ENCODE measurements at places on chromosomes 12 and 14.

GRCh38 chr12:121939186-121939585 lies 20.8 kb downstream of the CFAP251 start:
- DNase-seq: peak; percentile 28

DNA sequence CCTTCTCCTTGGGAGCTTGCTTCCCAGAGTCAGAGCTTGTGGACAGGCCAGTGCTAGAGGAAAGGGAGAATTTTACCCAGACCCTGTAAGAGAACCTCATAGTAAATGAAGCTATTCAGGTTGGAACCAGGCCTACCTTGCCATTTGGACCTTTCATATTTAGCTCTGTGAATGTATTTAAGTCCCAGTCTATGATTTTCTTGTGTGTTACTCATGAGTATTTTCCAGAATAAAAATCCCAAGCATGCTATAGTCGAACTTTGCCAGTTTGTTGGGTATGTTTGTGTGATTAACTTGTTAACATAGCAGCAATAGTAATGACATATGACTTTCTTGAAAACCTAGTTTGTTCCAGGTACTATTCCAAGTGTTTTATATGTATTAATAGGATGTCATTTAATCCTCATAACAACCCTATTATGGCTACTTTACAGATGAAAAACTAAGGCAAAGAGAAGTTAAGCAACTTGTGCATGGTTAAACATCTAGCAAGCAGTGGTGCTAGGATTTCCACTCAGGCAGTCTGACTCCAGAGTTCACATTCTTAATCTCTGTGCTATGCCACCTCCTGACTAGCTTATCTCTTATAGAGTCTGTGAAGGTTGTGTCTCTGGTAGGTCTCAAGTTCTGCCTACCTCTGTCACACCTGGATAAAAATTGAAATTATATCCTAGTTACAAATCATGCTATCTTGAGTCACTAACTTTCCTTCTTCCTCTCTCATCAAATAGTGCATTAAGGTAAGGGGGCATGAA lies 47.9 kb upstream of the GARIN2 start:
- DNase-seq: no peak

DNA sequence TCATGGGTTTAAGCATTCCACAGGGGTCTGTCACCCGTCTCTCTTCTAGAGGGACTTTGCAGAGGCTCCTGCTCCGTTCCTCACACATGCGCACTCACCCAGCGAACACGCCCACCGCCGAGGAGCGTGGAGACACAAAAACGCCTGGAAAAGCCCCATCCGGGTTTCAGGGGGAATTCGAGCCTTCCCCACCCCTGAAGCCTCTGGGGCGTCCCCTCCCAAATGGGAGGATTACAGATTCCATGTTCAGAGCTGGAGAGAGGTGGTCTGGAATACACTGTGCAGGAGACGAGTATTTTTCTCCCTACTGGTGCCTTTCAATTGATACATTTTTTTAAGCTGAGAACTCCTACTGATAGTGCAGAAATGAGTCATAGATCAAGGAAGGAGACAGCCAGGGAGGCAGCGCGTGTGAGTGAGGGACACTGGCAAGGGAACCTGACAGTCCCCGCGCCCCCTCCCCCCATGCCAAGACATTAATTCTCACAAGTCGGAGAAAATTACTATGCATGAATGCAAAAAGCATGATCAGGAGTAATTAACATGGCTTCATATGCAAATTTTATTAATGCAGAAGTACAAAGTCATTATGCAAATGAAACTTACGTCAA lies 36.9 kb downstream of the BCL11B start:
- peak; percentile 28 for DNase-seq

GRCh38 chr12:19394385-19394784 lies 44.9 kb upstream of the AEBP2 start:
- DNase-seq: no peak

GRCh38 chr14:22502007-22502406 lies 87.0 kb downstream of the DAD1 start:
- no peak for DNase-seq

DNA sequence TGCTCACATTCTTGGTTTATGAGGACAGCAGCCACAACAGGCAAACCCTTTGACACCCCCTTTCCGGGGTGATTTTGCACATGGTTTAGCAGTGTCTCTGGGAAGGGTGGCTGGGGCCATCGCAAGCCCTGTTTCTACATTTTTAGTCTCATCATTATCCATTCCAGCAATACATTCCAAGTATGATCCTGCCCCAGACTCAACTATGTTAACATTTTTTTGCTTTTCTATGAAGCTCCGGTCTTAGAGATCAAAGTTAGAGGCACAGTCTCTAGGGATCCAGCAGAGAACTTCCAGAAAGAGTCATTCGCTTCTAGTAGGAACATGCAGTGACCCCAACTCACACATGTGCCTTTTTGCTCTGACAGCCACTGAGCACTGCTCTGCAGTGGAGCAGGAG lies 130.9 kb downstream of the TBX5 start:
- no peak for DNase-seq

- no peak for DNase-seq
These were observed 30.8 kb downstream of the KIF26A start for GRCh38 chr14:104169005-104169698.

DNA sequence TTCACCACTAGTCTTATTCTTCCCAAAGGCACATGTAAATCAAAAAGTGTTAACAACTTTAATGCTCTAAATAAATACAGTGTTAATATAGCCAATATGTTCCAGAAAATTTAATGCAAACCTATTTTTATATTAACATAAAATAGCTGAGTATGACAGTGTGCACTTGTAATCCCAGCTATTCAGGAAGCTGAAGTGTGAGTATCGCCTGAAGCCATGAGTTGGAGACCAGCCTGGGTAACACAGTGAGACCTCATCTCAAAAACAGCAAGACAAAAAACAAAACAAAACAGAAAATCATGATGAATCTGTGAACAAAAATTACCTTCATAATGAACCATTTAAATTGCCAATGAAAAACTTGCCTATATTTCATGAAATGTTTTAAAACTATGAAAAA lies 798.9 kb downstream of the SLC6A15 start:
- no peak for DNase-seq

GRCh38 chr12:70576341-70577282 lies 60.6 kb downstream of the PTPRB start:
- peak; percentile 90 for DNase-seq

DNA sequence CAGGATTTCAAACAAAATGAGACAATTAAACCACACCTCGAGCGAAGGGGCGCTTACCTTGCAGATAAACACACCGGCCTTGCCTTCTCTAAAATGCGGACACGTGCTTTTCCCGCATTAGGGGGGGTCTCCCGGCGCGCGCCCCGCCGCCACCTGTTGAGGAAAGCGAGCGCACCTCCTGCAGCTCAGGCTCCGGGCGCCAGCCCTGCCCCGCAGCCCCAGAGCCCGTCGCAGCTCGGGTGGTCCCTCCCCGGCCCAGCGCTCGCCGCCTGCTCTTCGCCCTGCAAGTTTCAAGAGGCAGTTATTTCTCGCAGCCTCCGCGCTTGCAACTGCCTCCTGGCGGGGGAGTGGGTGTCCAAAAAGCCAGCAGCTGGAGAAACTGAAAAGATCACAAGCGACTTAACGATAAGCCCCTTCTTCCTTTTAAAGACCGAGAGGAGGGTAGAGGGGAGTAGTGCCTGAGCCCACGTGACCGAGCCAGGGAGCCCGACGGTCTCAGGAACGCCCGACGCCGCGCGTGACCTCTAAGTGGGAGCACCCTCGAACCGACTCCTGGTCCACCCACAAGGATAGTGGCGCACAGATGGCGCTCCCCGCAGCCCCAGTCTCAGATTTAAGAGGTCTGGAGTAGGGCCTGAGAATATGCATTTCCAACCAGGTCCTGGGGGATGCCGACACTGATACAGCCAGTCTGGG lies at the start of gene ESR2:
Gene ESR2 (minus strand): TSS at position 396 of the 696 bp plus-strand sequence. CDS start 11,386 bp downstream, outside the sequence.
- no peak for DNase-seq

DNA sequence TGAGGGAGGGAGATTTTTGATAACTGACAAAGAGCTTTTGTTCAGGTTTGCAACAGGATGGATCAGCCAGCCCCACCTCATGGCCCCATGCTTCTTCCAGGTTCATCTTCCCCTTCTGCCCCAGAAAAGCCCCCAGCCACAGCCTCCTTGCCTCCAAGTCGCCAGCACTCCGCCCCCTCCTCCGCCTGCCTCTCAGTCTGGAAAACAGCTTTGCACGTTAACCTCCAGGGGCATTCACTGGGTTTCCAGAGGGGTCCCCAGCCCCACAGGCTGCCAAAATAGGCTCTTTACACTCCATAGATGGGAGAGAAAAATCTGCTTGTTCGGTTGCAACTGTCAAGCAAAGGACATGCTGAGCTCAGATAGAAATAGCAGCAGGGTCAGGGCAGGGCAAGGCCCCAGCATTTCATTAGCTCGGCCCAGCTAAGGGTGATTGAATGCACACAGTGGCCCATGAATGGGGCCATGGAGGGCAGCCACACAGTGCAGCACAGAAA lies 253.6 kb downstream of the ZFP36L1 start:
- peak; percentile 69 for DNase-seq

DNA sequence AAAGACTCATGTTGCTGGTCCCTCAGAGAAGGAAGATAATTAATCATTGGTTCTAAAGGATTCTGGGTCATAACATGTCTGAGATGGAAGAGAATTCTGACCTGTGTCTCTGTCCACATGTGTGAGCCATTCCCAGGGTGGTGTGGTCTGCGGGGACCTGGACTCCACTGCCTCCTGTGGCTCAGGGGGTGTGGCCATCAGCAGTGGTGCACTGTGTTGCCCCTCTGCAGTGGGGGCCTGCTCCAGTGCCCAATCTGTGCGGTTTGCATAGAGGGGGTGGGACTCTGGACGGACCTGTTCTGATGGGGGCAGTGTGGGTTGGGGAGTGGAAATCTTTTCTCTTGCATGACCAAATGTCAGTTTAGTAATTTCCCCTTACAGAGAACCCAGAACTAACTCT lies 13.5 kb downstream of the KRT85 start:
- DNase-seq: no peak

GRCh38 chr14:58428118-58428683 lies 682 bp downstream of the KIAA0586 start:
- peak; percentile 36 for DNase-seq

DNA sequence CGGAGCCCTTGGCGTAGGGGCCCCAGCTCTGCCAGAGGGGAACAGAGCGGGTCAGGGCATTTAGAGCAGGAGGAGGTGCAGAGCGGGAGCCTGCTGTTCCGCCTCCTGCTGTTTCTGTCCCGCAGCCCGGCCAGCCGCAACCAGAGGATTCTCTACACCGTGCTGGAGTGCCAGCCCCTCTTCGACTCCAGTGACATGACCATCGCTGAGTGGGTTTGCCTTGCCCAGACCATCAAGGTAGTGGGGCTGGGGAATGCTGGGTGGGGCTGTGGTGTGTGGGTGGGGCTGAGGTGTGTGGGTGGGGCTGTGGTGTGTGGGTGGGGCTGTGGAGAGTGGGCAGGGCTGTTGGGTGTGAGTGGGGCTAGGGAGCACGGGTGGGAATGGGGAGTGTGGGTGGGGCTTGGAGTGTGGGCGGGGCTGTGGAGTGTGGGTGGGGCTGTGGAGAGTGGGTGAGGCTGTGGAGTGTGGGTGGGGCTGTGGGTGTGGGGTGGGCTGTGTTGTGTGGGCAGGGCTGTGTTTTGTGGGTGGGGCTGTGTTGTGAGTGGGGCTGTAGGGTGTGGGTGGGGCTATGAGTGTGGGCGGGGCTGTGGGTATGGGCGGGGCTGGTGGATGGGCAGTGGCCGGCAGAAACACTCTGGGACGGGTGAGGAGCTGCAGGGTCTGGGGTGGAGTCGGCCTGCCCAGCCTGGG lies 8.0 kb downstream of the ASPG start:
- no peak for DNase-seq

GRCh38 chr14:100471441-100472093 lies 115.7 kb downstream of the BEGAIN start:
- no peak for DNase-seq

DNA sequence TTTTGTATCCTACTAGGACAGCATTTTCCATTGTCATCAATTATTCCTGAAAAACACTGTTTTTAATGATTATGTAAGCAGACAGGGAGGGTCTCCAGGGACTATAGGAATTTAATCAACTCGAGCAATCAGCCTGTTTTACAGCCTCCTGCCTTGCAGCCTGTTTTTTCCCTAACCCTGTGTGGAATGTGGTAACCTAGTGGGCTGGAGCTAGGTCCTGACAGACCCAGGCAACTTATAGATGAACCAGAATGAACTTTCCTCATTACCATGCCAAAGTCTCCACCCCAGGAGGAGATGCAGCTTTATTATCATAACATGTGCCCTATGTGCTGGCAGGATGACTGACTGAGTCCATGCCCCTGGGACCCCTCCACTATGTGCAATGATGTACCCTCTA lies 375.1 kb downstream of the BMP4 start:
- DNase-seq: no peak

DNA sequence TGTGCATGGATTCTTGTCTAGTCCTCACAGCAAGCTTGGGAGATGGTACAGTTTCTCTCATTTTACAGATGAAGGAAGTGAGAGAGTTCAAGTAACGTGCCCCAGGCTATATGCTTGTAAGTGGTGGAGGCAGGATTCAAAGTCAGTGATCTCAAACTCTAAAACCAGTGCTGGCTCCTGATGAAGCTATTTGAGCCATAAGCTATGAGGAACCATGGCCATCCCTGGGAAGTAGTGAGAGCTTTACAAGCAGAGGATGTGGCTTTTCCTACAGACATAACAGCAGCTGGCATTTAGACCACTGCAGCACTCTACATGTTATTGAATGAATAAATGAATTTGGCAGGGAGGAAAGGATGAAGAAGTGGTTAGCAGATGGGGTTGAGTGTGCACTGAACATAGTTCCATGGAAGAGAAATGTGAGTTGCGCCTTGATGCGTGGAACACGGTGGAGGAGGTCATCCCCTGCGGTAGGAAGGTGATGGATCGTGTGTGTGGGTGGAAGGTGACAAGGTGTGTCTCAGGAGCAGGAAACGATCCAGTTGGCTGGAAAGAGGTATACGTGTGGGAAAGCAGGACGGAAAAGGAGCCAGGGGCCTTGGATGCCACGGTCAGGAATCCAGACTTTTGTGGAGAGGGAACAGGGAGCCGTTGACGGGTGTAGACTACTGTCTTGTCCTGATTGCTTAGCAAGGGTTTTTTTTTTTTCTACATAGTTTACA lies 65.2 kb downstream of the RFX4 start:
- DNase-seq: no peak

- no peak for DNase-seq
These were observed 525.4 kb downstream of the GALC start for GRCh38 chr14:87467578-87467977.

DNA sequence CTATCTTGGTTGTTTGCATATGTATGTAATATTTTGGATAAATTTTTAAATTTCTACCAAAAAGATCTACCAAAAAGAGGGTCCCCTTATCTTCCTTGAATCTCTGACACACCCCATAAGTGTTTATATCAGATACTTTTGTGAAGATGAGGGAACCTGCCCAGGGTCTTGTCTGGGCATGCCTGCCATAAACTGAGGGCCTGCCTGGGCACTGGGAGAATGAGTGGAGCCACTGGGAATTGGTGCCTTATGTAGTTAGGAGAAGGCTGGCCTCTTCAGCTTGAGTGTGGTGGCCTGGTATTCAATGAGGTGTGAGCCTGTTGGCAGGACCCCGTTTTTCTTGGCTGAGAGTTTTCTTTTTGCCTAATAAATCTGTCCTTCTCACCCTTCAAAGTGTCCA lies 46.5 kb downstream of the OR9K2 start:
- no peak for DNase-seq

GRCh38 chr14:89040080-89040459 lies 215.6 kb downstream of the TTC8 start:
- no peak for DNase-seq

GRCh38 chr14:47148686-47149085 lies 497.1 kb upstream of the RPL10L start:
- DNase-seq: no peak
